ENCODE measurements at places on chromosomes 6 and 20. TPM values are rescaled to one million over a fixed set of nuclear protein-coding genes. Genes with fewer than 3 reads are reported as not detected.

- no peak for DNase-seq
Measured at GRCh38 chr20:15098351-15098750, 760.9 kb upstream of the FLRT3 start.

DNA sequence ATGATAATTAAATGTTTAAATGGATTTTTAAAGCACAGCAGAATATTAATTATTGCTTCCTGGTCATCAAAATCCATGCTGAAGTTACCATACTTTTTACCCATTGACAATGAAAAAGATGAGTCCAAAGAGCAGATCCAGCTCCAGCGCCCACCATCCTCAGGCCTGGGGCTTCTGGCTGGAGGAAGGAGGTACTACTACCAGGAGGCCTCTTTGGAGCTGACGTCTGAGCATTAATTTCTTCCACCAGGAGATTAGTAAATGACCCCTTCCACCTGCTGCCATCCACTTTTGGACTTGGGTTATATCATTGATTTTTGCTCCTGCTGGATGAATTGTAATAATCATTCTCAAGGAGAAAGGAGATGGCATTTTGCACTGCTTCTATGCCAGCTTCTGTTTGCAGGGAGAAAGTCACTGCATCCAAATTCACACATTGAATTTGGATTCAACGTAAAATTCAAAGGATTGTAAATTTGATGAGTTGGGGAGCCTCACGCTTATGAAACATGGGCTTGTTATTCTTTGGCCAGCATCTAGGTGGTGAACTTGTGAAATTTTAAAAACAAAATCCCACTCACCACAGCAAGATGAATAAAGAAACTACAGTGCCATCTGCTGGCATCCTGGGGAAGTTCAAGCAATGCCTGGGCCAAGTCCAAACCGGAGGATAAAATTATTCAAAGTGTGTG is 121.8 kb downstream of the SASH1 start:
- no peak for DNase-seq

GRCh38 chr20:20212675-20213096 is 155.2 kb upstream of the INSM1 start:
- no peak for DNase-seq

GRCh38 chr6:92827104-92827503 is 592.3 kb downstream of the EPHA7 start:
- DNase-seq, result no peak

DNA sequence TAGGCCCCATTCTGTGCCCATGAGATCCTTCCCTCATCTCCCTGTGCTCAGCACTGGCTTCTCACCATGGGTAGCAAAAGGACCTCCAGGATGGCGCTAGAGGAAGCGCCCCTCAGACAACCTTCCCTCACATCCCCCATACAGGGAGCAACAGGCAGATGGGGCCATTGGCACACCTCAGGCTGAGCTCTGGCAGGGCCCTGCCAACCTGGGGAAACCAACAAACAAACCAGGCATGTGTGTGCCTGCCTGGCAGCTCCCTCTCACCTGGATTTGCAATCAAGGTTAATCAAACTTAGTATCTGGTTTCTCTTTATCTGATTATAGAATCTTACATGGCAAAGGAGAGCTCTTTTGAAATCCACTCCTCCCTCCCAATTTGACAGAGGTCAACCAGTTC is 134.9 kb downstream of the SLC23A2 start:
- no peak for DNase-seq

DNA sequence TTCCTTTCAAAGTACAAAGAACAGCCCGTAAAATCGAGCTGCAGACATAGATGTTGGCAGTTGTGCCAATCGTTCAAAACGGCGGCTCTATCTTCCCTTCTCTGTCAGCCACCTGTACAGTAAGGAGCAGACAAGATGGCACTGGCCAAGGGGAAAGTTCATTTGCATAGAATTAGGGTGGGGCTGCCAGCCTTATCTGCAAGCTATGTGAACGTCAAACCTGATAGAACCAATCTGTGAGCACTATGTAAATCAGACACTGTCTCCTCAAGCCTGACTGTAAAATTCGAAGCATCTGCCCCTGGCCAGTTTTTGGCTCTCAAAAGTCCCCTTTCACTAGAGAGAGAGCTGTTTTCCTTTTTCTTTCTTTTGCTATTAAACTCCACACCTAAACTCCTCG is 374.5 kb downstream of the EPM2A start:
- DNase-seq, result no peak

DNA sequence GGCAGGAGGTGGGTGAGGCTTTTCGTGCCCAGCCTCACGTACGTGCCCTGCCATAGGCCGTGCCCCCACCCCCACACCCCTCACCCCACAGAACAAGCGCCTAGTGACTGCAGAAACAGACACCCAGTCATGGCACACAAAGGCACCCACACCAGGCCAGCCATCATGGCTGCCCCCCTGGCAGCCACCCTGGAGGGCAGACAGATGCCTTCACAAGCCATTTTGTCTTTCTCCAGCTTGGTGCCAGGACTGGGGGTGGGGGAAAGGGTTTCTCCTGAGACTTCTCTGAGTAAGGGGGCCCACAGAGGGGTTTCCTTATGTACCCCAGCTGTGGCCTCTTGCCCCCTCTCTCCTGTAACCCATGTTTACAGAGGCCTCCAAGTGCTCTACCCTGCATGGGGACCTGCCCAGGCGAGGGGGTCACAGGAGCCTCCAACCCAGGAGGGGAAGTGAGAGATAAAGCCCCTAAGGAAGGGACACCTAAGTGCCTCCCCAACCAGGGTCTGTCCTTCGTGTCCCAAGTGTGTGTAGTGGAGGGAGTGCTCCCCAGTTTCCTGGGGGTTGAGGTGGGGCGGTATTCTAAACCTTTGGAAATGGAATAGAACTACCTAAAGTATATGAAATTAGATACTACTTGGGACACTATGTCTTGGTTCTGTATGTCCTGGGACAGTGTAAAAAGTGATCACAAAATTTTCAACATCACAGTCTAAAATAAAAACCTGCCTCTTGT is 49.9 kb downstream of the MRPL14 start:
- no peak for DNase-seq

- no peak for DNase-seq
Measured at GRCh38 chr6:143146186-143146851, 85.6 kb downstream of the AIG1 start.

GRCh38 chr6:56856036-56856580 is 98.8 kb upstream of the BEND6 start:
- DNase-seq, result no peak

- no peak for DNase-seq
Measured at GRCh38 chr6:26140254-26140966, 53.2 kb downstream of the HFE start.

DNA sequence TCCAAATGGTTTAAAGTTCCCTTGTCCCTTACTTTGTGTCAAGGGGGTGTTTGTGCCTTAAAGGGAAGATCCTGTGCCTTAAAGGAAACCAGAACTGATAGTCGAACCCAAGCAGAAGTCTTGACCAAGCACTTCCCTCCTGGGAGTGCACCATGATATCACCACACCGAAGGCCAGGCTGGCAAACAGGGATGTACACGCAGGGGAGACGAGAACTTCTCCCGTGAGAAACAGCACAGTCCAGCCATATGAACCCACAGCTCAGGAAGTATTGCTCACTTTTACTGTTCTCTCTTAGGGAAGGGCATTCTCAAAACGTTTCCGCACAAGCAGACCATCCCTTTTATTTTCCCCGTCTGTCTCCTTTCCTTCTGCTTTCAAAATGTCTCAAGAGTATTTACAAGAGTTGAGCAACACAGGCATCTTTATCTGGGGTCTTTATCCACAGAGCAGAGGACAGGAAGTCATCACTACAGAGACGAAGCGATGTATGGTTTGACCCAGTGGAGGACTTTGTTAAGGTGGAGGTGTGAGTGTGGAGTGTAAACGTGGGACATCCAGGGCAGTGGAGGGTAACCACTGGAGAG is 12.8 kb upstream of the SERPINB1 start:
- DNase-seq, result no peak

DNA sequence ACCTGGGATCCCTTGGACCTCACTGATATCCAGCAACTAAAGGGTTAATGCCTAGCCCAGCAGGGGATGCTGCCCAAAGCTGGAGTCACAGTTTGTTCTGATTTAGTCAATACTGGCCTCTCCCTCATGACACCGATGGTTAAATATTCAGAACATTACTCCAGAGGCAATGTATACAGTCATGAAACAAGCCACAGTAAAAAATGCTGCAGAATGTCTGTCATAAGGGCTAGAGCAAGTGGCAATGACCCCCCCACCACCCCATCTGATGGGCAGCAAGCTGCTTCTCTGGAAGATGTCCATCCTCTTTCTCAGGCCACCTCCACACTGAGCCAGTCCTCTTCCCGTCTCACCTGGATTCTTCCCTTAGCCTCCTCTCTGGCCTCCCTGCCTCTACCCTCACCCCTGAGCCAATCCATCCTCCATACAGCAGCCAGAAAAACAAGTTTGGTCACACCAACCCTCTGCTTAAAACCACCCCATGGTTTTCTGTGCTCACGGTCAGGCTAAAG is 99.0 kb upstream of the KCNG1 start:
- no peak for DNase-seq

DNA sequence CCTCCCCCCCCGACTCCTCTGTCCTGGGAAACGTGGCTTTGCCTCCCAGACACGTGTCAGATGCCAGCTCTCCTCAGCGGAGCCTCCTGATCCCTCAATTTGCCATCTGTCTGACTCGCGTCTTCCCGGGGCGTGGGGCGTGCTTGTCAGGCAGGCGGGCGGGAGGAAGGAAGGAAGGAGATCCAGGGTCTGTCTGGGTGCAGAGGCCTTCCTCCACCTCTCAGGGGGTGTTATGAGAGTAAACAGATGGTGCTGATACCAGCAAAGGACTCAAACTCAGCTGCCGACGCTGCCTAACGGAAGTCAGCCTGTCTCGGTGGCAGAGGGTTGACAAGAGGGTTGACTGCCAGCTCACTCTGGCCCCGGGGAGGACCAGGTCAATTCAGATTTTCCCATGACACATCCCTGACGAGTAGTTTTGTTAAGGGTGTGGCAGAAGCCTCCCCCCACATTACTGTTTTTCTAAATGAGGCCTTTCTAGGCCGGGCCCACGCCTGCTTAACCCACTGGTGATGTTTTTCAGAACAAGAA is 17.0 kb downstream of the UQCC2 start:
- no peak for DNase-seq

DNA sequence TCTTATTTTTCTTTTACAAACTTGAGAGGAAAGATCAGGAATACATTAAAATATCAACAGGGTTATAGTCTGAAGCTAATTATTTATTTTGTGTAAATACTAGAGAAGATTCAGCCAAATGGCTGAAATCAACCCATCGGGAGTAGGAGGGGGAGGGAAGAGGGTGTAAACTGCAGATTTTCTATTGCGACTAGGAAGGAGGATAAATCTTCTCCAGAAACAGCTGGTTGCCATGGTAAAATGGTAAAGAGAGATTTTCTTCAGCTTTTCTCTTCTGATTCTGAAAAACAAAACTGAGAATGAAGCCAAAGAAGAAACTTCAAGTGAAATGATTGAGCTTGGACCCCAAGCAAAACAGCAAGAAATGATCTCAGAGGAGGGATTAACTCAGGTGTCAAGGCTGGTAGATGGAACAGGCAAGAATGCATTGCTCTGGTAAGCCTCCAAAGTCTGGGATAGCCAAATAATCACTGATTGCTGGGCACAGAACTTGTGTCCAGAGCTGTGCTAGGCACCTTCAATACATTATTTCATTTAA is 193.5 kb upstream of the SPTLC3 start:
- DNase-seq, result no peak

GRCh38 chr6:168130168-168130696 is 51.2 kb upstream of the FRMD1 start:
- DNase-seq, result no peak

GRCh38 chr6:169961772-169962561 is 210.5 kb downstream of the ERMARD start:
- no peak for DNase-seq

- no peak for DNase-seq
Measured at GRCh38 chr6:89208551-89208950, 8.6 kb downstream of the GABRR1 start.

DNA sequence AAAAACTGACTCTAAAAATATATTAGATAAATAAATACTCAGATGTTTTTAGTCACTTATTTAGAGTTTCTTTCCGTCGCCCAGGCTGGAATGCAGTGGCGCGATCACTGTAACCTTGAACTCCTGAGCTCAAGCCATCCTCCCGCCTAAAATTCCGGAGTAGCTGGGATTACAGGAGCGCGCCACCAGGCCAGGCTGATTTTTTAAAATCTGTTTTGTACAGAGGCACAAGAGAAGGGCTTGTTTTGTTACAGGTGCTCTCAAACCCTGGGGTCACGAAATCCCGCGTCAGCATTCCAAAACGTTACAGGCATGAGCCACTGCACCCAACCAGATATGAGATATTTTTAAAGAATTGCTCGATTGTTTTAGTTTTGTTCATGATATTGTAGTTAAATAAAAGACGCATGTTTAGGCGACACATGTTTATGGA is 40.7 kb upstream of the BTN3A2 start:
- DNase-seq, result no peak

GRCh38 chr20:39800111-39800510 is 838.0 kb downstream of the DHX35 start:
- DNase-seq, result no peak

DNA sequence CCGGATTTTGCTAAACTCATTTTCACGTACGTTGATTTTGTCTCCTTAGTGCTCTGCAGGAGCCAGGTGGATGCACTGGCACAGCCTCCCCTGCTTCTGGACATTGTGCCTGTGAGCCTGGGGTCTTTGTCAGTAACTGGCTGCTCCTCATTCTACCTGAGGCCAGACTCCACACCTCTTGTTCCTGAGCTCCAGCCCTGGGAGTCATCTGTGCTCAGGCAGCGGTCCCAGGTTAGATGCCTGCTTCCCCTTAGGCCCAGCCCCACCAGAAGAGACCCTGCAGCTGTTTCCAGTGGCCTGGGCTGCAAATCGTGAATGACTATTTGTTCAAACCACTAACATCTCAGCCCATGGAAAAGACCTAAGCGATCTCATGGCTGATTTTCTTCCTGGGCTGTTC is 129.1 kb downstream of the ERMARD start:
- DNase-seq, result no peak

DNA sequence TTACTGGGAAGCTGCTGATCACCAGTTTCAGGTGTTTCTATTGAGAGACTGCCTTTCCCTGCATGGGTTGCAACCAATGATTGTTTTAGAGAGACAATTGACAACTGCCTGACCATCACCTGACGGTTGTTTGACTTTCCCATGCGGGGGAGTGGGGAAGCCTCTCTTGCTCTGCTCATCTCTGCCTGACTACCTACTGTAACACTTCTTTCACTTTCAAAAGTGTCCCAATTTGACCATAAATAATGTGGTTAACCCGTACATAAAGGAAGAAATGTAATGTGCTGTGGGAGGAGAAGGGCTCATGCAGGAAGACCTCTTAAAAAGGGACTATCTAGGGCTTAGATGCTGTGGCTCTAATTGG is 122.1 kb upstream of the PHACTR1 start:
- DNase-seq, result no peak

GRCh38 chr6:44659726-44660125 is 272.2 kb downstream of the CDC5L start:
- no peak for DNase-seq

GRCh38 chr20:971346-971745 is 30.8 kb downstream of the RSPO4 start:
- DNase-seq, result no peak

GRCh38 chr20:45821947-45822346 is 5.2 kb downstream of the TNNC2 start:
- no peak for DNase-seq

GRCh38 chr6:1027109-1027794 is 284.6 kb upstream of the FOXQ1 start:
- peak; percentile 52 for DNase-seq

Gene ACOT8
- 34.3 TPM for polyA plus RNA-seq

Gene RIMS1
- 0.29 TPM for polyA plus RNA-seq

Gene SSTR4
- not detected for polyA plus RNA-seq

Gene SIRT5
- 7.2 TPM for polyA plus RNA-seq

Gene SLC22A2
- polyA plus RNA-seq, result not detected

Gene SESN1
- polyA plus RNA-seq, result 9.1 TPM

Gene FAXC
- 3.8 TPM for polyA plus RNA-seq

Gene ESR1
- polyA plus RNA-seq, result not detected

Gene ME1
- 11.3 TPM for polyA plus RNA-seq

Gene GGTLC1
- polyA plus RNA-seq, result not detected
